ENCODE measurements at places on chromosomes 12 and 14.

DNA sequence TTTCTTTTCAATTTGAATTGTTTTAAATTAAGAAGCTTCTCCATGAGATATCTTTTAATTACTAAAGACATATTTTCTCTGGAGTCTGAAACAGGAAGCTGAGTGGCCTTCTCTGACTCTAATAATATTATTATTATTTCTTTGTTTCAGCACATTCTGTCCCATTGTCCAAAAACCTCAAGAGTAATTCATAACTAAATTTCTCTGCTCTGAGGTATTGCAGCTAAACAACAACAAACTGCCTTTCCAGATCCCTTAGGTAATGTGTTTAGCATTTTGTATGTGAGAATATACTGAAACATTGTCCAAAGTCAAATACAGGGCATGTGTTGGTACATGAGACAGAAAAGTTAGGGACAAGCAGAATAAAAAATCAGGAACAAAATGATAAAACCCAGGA is 199.0 kb upstream of the FAR2 start:
- no peak for DNase-seq

DNA sequence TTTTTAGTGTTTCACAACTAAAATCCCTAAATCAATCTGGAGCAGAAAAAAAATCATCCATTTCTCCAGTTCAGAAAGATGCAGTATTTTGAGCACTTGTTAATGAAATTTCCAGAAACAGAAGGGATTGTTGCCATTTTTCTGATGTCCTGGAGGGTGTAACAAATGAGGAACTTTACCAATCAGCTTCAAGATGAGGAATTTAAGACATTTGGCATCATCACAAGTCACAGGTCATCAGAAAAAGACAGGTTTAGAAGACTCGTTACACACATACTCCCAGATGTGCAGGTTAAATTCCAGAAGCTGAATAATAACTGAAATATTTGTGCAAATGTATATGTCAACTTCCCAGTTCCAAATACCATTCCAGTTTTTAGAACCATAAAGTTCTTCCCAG is 482 bp upstream of the PSMC1 start:
- DNase-seq: peak; percentile 36

GRCh38 chr14:91261115-91261514 is 16.6 kb upstream of the GPR68 start:
- DNase-seq: no peak

DNA sequence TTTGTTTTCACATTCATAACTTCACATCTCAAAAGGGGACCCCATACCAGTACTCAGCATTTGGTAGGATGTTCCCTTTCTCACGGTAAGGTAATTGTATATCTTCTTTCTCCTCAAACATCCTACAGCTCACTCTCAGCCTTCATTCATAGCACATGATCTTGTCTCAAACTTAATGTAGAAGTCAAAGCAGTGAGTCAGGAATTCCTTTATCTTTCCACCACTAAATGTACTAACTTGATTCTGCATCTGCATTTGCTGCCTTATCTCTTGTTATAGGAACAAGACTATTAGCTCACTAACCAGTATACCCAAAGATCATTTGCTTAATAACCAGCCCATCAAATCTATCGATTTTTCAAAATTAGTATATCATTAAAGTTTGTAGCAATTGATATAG is 22.9 kb downstream of the CPSF2 start:
- peak; percentile 35 for DNase-seq

DNA sequence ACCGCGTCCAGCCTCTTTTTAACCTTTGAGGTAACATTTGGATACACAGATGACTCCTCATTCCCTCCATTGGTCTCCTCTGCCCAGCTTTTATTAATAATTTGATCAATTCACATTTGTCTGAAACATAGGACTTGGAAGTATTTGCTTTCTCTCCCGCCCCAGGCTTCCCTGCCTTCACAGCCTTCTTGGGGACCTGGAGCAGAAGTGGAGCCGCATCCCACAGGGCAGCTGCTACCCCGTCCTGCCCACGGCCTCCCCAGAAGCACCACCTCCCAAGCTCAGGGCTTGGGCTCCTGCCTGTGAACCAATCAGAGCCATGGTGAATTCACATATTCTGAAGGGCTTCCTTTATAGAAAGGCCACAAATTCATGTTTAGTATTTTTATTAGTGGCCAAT is 97.6 kb downstream of the PIWIL1 start:
- no peak for DNase-seq

GRCh38 chr12:115051378-115051777 is 367.4 kb upstream of the TBX3 start:
- no peak for DNase-seq

GRCh38 chr14:97924922-97925613 is 1127.9 kb downstream of the VRK1 start:
- DNase-seq: no peak

DNA sequence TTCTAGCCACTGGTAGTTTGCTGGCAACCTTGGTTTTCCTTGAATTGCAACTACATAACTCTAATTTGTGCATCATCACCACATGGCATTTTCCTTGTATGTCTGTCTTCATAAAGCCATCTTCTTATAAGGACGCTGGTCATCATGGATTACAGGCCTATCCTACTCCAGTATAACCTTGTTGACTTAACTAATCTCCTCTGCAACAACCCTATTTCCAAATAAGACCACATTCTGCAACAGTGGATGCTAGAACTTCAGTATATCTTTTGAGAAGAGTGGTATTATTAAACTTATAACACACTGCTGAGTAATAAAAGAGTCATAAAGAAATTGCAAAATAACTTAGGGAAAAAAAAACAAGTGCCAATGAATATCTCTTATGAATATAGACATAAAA is 511.8 kb upstream of the FOXG1 start:
- DNase-seq: no peak

GRCh38 chr12:105860561-105861207 is 278.1 kb downstream of the NUAK1 start:
- DNase-seq: no peak

DNA sequence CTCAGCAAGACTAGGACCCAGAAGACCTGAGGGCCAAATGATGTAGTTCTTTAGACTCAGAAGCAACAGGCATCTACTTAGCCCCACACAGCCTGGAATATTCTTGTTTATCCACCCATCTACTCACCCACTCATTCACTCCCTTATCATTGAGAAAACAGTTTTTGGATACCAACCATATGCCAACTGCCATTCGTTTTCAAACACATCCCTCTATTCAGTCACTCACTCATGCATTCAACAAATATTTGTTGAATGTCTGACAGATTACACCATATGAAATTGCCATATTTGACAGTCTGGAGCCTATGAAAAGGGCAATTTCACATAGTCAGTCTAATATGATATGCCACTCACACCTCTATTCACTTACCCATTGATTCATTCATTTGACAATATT is 103.2 kb downstream of the NT5DC3 start:
- DNase-seq: no peak
